Activated naive CD4-positive, alpha-beta T cell (primary cell): ENCODE measurements at places on chromosomes 2 and 18.

- no peak for DNase-seq
Measured at GRCh38 chr2:20164734-20165478, 60.0 kb downstream of the SDC1 start.

GRCh38 chr18:78034755-78035154, 785.1 kb downstream of the GALR1 start:
- no peak for DNase-seq

DNA sequence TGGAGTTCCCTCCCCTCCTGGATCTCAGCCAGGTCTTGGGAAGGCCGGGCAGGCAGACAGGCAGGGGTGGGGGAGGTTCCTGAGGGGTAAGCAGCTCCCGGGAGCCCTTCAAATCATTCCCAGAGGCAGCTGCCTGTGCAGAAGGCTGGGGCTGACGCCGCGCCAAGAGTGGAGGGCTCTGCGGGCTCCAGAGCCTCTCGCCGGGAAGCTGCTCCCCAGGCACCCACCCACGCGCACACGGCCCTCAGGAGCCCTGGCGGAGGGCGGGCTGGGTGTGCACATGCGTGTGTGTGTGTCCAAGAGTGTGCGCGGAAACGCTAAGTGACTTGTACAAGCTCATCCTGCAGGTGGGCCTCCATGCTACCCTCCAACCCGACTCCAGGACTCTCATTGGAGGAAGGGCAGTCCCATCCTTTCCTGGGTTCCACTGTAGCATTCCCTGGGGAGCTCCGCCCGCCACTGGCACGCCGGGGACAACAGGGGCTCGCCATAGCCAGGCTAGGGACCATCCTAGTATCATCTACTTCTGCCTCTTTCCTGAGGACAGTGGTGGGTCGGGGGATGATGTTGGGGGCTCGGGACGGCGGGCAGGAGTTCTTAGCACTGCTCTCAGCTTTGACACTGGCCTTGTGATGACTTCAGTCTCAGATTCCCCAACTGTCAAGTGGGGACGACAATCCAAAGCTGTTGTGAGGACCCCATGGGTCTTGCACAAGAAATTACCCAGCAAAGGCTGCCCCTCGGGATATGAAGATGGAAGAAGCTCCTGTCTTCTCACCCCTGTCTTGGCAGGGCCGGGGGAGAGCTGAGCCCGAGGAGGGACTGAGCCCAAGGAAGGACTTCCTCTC, 50.3 kb downstream of the INHBB start:
- DNase-seq: no peak

GRCh38 chr2:148555622-148556294, 88.8 kb upstream of the EPC2 start:
- DNase-seq: no peak

DNA sequence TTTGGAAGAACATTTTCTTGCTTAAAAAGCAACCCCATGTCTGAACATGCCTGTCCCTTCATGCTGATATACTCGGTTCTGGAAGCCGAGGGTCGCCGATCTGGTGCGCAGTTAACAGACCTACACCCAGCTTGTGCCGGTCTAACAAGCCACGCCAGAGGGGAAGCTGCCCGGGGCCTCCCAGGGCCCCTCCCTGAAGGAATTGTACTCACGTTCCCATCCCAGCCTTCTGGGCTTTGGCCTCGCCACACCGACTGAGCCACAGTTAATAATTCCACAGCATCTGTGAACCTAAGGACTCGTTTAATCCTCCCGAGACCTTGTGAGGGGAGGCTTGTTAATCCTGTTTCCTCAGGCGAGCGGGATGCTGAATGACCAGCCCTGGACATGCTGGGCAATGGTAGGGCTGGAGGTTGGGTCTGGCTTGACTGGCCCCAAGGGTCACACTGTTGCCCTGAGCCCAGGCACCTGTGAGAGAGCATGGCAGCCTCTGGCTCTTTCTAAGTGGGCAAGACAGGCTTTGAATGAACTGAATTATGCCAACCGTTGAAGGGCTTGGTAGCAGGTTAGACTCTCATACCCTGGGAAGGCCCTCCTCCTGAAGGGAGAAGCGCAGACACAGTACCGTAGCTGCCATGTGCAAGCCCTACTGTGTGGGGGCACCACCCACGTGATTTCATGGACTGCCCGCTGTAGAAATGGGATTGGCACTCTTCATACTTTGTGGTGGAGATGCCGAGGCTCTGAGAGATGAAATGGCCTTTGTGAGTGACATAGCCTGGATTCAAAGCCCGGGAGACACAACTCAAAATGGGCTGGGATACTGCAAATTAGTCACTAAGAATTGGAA, 27.9 kb upstream of the ODC1 start:
- DNase-seq: no peak

DNA sequence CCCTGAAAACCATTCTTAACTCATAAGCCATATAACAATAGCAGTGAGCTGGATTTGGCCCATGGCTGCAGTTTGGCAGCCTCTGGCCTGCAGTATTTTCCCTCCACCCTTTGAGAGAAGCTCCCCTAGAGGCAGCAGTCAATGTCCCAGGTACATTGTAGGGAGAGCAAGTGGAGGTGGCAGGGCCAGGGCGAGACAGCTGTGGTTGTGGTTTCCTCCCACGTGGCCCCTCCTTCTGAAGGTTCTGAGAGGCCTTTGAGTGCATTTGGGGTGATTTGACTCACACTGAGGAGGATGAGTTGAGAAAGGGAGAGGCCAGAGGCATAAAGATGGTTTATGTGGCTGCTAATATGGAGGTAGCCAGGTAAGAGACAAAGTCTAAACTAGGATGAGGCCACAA, 45.5 kb upstream of the LDAH start:
- DNase-seq: no peak

GRCh38 chr18:36499938-36500337, 202.4 kb downstream of the FHOD3 start:
- no peak for DNase-seq

DNA sequence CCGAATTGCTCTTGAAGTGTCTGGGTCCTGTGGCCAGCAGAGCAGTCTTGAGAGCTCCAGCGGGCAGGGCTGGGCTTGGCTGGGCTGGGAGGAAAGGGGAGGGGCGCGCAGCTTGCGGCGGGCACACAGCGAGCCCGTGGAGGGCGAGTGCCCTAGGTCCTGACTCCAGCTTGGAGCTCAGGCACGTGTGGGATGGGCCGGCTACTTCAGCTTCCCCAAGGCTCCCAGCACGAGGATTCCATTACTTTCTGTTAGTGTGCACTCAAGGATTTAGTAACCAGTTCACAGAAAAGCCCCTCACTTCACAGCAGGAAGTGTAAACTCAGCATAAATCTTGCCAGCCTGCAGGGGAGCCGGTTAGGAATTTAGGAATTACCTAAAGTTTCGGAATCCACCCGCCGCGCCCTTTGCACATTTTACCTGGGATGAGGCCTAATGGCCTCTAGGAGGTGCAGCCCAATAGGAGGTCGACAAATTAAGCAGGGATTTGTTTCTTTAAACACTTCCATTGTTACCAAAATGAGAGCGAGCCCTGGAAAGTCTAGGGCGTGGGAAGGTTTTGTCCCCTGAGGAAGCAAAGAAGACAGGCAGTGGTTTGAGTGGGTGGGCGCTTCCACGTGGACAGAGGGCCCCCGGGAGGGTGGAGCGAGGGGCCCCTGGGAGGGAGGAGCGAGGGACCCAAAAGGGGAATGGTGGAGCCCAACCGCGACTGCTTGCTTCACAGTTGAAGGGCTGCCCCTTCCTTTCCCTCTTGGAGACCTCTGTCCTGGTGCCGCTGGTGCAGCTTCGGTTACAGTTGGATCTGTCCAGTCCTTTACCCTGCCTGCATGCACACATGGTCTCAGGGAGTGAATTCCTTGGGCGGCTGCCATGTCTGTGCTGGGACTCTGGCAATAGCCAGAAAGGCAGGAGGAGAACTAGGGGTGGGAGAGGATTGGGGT, 93.3 kb downstream of the CTAGE1 start:
- no peak for DNase-seq

- no peak for DNase-seq
Measured at GRCh38 chr2:79219383-79219988, 59.9 kb upstream of the REG3A start.

DNA sequence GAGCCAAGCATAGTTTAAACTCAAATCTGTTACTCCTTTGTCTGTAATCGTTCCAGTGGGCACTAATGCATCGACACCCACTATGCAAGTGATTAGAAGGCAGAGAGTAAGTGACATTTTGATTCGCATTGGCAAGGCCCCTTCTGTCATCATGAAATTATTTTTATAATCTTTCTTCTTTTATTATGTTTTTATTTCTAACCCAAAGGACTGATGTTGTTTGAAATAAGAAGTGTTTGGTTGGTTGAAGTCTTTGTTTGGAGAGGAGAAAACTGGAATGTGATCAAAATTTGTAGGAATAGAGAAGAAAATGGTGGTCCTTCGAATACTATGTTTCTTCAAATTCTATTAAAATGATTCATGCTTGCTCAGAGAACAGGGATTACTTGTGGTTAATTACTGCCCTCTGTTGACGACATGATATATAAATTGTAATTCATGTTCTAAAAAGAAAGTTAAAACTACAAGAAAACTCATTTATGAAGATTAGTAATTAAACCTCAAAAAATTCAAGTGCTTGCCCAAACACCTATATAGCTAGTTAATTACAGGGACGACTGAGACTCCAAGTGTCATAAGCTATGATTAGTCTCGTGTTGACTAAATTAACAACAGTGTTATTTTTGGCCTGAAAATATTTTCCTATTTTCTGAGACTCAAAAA, 26.4 kb upstream of the TFPI start:
- DNase-seq: no peak

- no peak for DNase-seq
Measured at GRCh38 chr2:54657664-54658083, 65.8 kb upstream of the EML6 start.

GRCh38 chr2:149005471-149006077, 32.9 kb upstream of the LYPD6B start:
- no peak for DNase-seq

DNA sequence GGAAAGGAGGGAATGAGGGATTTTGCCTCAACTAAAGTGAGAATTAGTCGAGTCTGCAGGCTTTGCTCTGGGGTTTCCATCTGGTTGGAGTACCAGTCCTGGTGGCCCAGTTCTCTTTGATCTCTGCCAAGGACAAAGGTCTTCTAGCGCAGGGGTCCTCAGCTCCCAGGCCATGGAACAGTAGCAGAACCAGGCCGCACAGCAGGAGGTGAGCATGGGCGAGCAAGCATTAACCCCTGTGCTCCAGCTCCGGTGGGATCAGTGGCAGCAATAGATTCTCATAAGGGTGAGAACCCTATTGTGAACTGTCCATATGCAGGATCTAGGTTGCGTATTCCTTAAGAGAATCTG, 23.9 kb downstream of the MTHFD2 start:
- no peak for DNase-seq

- no peak for DNase-seq
Measured at GRCh38 chr2:45734336-45734735, 82.9 kb downstream of the PRKCE start.

DNA sequence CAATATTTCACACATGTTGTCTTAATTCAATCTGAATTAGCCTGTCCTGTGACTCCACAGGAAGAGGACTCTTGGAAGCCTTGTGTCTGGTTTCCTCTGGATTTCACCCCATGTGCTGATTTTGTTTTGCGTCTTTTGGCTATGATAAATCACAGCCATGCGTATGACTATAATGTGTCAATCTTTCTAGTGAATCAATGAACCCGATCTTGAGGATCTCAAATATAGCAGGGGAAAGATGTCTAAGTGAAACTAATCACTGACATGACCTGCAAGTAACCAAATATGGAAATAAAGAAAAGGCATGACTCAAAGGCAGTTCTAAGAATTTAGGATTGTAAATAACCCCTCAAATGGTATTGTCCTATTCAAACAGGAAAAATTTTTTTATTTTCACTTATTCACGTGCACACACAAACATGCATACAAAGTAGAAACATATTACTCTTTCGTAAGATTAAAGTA, 8.2 kb downstream of the WDFY1 start:
- DNase-seq: no peak

GRCh38 chr2:238023608-238024007, 37.2 kb upstream of the SCLY start:
- no peak for DNase-seq

- no peak for DNase-seq
Measured at GRCh38 chr2:65064728-65065552, 8.7 kb downstream of the CEP68 start.

GRCh38 chr18:55918444-55918843, 330.5 kb upstream of the TCF4 start:
- DNase-seq: no peak

GRCh38 chr2:48707466-48707865, 48.1 kb downstream of the LHCGR start:
- DNase-seq: no peak

DNA sequence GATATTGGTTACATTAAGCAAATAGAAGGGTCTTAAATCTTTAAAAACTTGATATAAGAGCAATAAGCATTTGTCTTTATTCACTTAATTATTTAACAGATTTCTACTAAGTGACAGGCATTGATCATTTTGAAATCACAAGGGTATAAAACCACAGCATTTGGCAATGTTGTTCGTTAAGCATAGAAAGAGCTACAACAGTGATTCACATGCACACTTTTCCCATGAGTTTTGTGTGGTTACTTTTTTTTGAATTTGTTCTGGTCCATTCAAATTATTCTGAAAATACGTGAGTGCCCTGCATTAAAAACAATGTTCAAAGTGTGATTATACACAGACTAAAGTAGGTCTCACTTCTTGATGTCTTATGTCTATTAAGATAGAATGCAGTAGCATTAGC, 52.2 kb downstream of the LYPD6B start:
- no peak for DNase-seq

DNA sequence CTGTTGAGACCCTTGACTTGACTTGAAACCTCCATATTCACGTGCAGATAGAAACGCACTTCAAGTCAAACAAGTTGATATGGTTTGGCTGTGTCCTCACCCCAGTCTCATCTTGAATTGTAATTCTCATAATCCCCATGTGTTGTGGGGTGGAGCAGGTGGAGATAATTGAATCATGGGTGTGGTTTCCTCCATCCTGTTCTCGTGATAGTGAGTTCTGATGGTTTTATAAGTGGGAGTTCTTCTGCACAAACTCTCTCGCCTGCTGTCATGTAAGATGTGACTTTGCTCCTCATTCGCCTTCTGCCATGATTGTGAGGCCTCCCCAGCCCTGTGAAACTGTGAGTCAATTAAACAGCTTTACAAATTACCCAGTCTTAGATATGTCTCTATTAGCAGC, 21.4 kb downstream of the SLC3A1 start:
- no peak for DNase-seq

DNA sequence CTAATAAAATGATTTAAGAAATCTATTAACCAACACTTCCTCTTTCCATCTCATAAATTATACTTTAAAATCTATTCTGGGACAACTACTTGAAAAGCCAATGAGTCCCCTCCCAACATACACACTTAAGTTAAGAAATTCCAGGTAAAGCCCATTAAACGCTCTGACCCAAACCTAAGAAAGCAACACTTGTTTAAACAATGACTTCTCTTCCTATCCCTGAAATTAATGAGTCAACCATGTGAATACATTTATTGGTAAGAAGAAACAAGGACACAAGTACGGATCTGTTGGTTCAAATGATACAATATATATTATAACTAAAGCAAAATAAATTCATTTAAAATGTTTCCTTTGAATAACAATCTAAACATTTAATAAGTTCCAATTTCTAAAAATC, 279.4 kb downstream of the ERBB4 start:
- no peak for DNase-seq
